ENCODE measurements at places on chromosomes 1 and 21.

DNA sequence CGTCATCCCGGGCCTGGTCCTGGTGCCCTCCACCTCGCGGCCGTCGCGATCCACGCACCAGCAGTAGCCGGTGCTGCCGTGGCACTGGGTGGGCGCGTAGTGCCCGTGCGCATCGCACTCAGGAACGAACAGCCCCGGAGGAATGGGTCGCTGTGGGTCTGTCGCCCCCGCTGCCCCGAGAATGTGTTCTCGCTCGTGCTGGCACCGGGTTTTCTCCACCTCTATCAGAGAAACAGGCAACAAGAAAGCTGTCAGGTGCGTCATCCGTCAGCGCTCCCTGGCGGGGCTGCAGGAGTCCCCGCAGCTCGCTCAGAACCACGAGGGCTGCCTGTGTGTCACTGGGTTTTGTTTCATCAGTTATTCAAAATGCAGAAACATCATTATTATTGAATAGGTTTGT, 71.2 kb downstream of the NID1 start:
- DNase-seq, result no peak

GRCh38 chr1:183604038-183604808, 14.0 kb upstream of the NCF2 start:
- no peak for DNase-seq

GRCh38 chr1:234724516-234725176, 114.7 kb upstream of the IRF2BP2 start:
- peak; percentile 95 for DNase-seq

GRCh38 chr1:37010011-37010410, 24.3 kb downstream of the GRIK3 start:
- DNase-seq, result no peak

- no peak for DNase-seq
These were observed 18.4 kb downstream of the CCT3 start for GRCh38 chr1:156319664-156320063.

DNA sequence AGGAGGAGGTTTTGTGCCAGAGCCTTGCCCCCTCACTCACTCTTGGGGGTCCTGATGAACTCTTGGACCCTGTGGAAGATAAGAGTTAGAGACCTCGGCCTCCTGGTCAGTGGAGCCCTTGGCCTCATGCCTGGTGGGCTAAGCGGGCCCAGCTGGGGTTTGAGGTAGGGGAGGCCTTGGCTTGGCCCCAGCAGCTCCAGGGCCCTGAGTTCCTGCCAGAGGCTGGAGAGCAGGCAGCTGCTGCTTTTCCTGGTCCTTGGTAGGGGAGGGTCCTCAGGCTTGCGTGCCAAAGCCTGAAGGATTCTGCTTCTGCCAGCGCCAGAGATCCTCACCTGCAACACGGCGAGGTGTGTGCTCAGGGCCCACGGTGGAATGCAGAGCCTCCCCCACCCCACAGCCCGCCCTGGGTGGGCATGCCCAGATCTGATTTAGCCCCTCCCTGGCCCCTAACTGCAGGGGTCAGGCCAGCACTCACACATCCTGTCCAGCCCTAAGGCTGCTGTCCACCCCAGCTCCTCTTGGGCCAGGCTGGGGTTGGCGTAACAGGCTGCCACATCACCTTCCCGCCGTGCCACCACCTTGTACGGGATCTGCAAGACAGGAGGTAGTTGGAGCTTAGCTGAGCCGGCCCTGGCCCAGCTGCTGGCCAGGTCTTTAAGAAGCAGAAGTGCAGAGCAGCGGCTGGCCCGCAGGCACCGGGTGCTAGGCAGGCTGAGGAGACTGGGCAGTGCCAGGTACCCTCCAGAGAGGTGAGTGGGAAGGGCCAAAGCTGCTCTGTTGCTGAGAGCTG, 4.7 kb downstream of the GALE start:
- no peak for DNase-seq

DNA sequence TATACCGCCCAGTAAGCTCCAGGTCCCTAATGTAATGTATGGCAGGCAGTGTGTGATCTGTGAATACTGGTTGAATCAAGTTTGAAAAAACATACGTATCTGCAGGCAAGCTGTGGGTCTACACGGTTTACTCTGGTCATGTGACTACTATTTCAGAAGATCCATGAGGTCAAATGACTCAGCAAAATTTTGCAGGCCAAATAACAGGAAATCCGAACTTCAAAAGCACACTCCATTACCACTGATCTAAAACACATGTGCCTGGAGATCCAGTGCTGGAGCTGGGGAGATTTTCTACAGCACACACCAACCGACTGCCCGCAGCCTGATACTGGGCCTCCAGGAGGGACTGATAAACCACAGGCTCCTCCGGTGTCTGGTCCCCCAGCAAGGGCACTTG, 64.5 kb upstream of the SLC44A3 start:
- DNase-seq, result no peak

DNA sequence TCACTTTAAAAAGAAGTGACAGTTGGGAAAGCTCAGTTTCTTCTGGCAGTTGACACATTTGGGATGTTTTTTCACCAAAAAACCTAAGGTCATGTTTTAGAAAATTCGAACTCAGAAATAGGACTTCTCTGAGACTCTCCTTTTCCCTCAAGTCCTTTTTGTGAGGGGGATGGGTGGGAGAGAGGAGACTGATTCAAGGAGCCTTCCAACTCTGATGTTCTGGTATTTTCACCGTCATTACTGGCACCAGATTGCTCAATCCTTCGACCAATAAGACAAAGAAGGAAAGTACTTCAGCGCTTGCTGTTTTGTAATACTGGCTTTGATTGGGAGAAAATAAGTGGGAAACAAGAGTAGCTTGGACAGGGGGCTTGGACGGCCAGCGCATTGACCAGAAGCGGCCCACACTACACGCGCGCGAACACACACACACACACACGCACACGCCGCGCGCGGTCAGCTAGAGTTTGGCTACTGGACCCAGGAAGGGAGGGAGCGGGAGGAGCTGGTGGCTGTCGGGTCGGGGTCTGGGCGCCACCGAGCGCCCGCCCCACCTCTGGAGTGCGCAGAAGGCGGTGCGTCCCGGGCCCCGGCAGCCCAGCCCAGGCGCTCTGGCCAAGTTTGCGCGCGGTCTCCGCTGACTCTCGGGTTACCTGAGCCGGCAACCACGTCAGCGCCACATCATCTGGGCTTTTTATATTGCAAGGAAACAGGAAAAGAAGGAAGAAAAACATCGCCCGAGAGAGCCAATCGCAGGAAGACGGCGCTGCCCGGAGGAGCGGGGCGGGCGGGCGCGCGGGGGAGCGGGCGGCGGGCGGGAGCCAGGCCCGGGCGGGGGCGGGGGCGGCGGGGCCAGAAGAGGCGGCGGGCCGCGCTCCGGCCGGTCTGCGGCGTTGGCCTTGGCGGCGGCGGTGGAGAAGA, at the start of gene KCNK1:
Gene KCNK1 (plus strand): TSS at position 855 of the 921 bp plus-strand sequence. CDS start 66 bp downstream, at position 921.
- DNase-seq, result peak; percentile 84
